ENCODE measurements at places on chromosomes 7 and 10.

GRCh38 chr7:108836256-108836655, 266.6 kb downstream of the DNAJB9 start:
- DNase-seq: no peak

DNA sequence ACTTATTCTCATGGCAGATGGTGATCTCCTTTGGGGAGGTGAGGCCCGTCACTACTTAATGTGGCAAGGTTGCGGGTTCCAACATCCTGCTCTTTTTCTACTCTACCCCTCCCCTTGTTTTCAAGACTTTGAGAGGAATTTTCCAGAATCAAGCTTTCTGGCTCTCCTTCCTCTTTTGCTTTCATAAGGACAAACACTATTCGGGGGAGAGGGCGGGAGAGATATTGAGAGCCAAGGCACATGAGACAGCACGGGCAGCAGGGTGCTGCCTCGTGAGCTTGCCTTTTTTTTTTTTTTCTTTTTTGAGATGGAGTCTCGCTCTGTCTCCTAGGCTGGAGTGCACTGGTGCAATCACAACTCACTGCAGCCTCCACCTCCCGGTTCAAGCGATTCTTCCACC, 6.9 kb upstream of the PFKFB3 start:
- DNase-seq: no peak

GRCh38 chr10:89248990-89249389, 2.6 kb downstream of the LIPA start:
- no peak for DNase-seq

- DNase-seq: no peak
Observed at GRCh38 chr10:10658172-10658785, 359.4 kb upstream of the CELF2 start.

DNA sequence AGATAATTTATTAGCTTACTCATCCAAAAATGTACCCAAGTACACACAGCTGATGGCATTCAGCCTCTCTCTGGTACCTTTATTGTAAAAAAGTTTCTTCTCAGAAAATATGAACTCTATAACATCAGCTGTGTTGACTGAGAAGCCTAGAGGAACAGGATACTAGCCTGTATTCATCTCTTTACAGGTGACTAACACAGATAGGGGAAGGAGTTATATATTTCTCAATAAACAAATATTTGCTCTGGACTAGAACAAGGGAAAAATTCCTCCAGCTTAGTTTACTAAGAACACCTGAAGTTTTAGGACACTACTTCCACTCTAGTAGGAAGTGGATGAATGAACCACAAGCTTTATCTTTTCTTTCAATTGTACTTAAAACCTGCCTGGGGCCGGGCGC, 67.8 kb downstream of the ZNF248 start:
- DNase-seq: no peak

GRCh38 chr10:70457759-70458305, 16.4 kb upstream of the NODAL start:
- no peak for DNase-seq

- DNase-seq: no peak
Observed at GRCh38 chr10:94299417-94299816, 63.3 kb downstream of the NOC3L start.

GRCh38 chr7:81256991-81257390, 338.1 kb upstream of the SEMA3C start:
- DNase-seq: no peak

DNA sequence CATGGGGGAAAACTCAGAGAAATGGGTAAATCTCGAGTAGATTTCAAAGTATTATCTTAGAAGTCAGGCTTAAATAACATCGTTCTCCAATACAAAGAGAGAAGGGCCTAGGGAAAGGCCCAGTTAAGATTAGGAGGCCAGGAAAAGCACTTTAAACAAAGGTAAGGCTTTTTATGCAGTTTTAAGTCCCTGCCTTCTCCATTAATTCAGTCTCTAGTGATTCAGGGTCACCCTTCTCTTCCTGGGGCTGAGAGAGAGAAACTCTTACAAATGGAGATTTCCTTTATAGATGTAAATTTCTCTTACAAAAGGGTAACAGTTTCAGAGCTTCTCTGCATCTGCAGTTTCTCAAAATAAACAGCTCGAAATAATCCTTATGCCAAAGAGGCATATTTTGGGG, 179.3 kb downstream of the HECW1 start:
- no peak for DNase-seq

- no peak for DNase-seq
Observed at GRCh38 chr7:16754856-16755317, 1.3 kb downstream of the TSPAN13 start.

GRCh38 chr10:66832781-66833422, 92.9 kb upstream of the LRRTM3 start:
- DNase-seq: no peak

DNA sequence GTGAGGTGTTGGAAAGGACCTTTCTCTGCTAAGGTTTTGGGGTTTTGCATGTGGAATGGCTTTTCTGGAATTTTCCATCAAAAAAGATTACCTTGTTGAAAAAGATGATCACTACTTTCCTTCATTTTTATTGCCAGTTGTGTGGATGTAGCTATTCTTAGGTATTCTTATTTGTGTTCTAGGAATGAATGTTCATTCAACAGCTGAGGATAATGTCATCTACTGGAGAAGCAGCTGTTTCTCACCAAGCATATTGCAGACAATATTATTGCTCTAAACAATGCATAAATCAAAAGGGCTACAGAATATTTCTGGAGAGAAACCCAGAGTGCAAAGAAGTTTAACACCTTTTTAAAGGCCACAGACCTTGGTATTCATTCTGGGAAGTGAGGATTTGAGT, 145.6 kb upstream of the CALCR start:
- DNase-seq: no peak

- DNase-seq: no peak
Observed at GRCh38 chr10:80544316-80544953, 6.7 kb downstream of the SH2D4B start.

- DNase-seq: no peak
Observed at GRCh38 chr10:37712489-37713131, 144.8 kb downstream of the ZNF248 start.

GRCh38 chr10:24249829-24250415, 41.0 kb downstream of the KIAA1217 start:
- DNase-seq: no peak

DNA sequence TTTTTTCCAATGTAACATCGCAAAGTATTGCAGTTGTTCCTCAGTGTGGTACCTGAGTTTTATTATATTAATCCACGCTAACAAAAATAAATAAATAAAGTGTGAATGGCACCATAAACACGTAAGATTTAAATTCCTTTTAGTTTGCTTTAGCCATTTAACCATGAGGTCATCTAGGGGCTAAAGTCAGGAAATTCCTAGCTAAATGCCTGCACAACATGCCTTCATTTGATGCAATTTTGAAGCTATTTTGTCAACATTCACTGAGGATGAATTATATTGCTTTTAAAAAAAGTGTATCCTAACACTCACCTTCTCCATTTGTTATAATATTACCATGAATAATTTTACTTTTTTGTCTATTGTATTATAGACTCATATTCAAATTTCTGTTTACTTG, 714.4 kb downstream of the GATA3 start:
- DNase-seq: no peak

GRCh38 chr10:46520381-46520780, 36.1 kb downstream of the GPRIN2 start:
- no peak for DNase-seq

GRCh38 chr7:71868797-71869196, 543.3 kb downstream of the CALN1 start:
- no peak for DNase-seq

DNA sequence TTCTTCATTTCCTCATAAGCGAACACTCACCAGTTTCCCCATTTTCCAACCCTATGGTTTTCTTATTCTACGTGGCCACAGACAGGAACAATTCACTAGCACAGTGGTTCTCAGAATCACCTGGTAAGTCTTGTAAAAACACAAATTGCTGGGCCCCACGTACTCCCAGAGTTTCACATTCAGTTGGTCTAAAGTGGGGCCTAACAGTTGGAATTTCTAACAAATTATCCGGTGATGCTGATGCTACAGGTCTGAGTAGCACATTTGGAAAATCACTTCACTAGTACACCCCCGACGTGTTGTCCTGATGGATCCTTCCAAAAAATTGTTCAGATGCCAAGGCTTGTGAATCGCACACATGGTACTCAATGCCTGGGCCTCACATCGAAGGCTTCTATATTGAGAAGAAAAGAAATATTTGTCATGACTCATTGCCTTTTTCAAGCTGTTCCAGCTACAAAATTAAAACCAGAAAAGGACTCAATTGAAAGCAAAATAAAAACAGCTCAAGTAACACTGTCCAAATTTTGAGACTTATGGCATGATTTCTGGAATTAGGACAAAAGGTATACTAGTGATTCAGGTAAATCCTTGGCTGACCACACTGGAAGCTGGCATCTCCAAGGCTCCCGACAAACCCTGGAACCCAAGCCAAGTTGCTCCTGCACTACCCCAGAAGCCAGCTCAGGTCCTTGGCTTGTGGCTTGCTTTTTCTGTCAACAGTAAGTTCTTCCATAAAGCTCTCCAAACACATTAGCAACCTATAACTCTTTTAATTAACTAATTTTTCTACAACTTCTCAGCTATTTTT, 12.9 kb upstream of the VIM start:
- DNase-seq: no peak

- DNase-seq: no peak
Observed at GRCh38 chr7:64992971-64993370, 2.1 kb upstream of the ZNF117 start.

GRCh38 chr10:75220274-75220673, 9.7 kb downstream of the VDAC2 start:
- DNase-seq: no peak

DNA sequence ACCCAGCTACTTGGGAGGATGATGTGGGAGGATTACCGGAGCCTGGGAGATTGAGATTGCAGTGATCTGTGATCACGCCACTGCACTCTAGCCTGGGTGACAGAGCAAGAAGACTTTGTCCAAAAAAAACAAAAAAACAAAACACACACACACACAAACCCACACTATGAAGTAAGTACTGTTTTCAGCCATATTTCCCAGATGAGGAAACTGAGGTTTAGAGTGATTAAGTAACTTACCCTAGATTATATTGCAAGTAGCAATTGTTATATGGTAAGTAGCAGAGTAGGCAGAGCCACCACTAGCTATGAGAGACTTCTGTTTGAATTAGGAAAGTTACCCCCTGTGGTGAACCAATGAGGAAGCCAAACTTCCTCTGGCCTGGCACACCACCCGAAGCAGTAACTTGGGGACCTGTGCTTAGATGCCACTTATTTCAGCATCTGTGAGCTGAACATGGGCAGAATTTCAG, 61.9 kb downstream of the MCU start:
- no peak for DNase-seq

DNA sequence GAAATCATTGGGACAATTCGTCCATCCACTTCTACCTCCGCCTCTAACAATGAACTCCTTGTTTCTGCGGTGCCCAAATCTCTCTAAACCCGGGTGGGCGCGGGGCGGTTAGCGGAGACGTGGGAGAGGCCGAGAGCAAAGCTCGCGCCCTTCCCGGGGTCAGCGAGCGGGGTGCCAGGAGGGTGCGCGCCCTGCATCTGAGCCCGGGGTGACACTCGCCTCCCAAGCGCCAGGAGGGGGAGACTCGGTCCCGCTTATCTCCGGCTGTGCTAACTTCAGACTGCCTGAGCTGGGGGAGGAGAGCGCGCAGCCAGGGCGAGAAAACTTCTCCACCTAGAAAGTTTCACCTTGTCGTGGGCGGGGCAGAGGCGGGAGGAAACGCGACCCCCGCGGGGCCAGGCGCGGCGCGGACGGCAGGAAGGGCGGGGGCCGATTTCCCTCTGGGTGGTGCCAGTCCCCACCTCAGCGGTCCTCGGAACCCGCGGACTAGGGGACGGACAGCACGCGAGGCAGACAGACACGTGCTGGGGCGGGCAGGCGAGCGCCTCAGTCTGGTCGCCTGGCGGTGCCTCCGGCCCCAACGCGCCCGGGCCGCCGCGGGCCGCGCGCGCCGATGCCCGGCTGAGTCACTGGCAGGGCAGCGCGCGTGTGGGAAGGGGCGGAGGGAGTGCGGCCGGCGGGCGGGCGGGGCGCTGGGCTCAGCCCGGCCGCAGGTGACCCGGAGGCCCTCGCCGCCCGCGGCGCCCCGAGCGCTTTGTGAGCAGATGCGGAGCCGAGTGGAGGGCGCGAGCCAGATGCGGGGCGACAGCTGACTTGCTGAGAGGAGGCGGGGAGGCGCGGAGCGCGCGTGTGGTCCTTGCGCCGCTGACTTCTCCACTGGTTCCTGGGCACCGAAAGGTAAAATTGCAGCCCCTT, at the start of gene MET:
MET (plus strand) TSS at position 516 of the 915 bp plus-strand sequence. CDS start 26,889 bp downstream, outside the sequence.
- DNase-seq: peak; percentile 22

DNA sequence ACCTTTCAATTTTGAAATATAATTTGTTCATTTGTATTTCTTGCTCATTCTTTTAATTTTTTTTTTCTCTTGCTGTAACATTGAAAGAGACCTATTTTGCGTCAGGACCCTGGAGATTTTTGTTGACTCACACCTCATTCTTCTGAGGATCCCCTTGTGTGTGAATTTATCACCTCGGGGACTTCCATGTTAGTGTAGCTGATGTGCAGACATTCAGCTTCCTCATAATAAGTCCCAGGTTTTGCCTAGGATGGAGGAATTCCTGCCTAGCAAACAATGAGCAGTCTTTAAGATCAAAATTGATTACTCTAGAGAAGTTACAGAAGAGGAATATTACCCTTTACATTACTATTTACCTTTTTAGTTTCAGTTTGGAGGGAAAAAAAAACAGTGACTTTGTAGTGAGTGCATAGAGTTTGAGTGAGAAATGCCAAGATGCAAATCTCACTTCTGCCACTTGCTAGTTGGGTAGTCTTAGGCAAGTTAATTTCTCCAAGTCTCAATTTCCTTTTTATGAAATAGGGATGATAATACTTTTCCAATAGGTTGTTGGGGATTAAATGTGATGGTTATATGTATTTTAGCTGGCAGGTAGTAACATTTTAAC, 14.3 kb downstream of the TES start:
- DNase-seq: no peak

DNA sequence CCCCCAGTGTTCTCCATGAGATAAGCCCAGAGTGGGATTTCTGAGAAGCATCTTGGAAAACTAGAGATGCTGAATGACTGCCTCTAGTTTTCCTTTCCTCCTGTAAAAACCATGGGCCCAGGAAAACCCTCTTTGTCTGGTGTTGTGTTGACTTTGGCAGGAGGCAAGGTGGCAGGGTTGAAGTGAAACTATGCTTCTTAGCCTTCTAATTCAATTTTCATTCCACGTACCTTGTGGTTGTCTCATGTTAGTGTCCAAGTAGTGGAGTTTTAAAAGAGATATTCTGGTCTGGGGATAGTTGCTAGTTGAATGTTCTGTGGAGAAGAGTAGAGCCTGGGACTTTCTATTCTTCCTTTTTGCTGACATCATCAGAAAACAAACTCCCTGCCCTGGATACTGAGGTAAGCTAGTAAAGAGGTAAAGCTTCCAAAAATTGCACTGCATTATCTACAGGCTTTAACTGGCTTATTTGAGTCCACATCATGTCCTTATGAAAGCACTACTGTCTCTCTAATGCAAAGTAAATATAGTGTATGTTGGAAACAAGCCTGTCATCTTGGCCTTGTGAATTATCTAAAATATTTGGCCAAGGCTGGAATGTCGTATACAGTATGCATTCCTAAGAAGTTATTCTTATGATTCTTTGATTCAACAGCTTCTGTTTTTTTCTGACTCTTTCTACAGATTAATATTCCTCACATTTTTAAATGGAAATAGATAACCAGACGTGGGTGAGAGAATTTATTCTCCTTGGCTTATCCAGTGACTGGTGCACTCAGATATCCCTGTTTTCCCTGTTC, at the start of gene OR2F2:
OR2F2 (plus strand) TSS at position 708 of the 800 bp plus-strand sequence; CDS start at position 708, 0 bp downstream.
- DNase-seq: no peak

GRCh38 chr7:90579181-90579688, 16.9 kb upstream of the CDK14 start:
- no peak for DNase-seq

GRCh38 chr7:128003787-128004186, 27.4 kb downstream of the LRRC4 start:
- DNase-seq: no peak
